ENCODE measurements at places on chromosomes 1 and 21. TPM values are rescaled to one million over a fixed set of nuclear protein-coding genes. Genes with fewer than 3 reads are reported as not detected.

- no peak for DNase-seq
Observed at GRCh38 chr1:158013840-158014730, 20.6 kb downstream of the KIRREL1 start.

GRCh38 chr21:29125191-29125590 is 5.3 kb upstream of the MAP3K7CL start:
- no peak for DNase-seq

DNA sequence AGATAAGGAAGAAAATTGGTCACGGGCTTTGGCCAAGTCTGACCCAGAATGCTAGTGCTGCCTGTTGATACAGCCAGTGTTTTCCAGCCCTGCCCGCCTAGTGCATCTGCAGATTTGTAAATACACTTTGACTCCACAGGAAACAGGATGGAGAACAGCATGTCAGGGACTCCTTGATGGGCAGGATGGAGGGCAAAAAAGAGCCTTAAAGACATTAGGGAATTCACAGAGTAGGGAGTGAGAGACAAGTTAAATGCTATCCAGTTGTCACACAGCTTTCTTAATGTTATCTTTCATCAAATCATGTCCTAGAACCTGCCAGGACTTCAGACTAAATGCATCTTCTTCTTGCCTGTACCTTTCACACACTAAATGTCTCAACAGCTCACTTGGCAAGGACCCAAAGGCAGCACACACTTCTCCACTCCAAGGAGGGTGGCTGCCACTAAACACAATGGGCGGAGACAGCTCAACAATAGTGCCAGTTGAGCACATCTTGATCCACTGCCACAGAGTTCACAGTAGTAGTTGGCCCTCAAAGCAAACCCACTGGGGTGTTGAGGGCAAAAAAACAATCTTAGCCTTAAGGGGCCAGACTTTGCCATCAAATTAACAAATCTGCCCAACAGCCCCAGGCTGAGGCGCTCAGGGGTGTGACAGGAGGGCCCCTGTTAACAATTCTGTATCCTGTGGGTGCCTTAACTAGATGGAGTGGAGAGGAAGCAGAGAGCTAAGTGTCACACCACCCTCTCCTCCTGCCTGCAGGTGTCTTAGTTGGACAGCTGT is 2.7 kb downstream of the HIVEP3 start:
- DNase-seq = no peak

ALX3 gene
- total RNA-seq = not detected

- DNase-seq = no peak
Observed at GRCh38 chr21:35617491-35617890, 442.8 kb downstream of the SETD4 start.

DNA sequence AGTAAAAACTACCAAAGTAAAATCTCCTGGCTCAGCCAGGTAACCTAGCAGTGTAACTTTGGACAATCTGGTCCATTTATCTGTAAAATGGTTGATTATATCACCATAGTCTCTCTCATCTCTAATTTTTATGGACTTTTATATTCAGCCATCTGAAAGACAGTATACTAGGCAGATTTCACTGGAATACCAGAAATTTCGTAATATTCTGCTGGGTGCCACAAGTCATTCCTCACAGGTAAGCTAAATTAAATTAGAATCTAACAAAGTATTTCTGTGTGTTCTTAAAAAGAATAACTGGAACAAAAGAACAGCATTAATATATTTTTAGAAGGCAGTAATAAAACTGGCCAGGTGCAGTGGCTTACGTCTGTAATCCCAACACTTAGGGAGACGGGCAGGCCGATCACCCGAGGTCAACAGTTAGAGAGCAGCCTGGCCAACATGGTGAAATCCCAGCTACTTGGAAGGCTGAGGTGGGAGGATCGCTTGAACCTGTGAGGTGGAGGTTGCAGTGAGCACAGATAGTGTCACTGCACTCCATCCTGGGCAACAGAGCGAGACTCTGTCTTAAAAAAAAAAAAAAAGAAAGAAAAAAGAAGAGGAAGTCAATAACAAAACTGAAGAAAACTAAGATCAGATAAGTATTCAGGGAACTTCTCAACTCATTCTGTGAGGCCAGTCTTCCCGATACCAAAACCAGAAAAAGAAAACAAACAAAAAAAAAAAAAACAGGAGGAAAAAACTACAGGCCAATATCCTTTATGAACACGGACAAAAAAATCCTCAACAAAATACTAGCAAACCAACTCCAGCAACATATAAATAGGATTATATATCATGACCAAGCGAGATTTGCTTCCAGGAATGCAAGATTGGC is 35.9 kb downstream of the PIK3R3 start:
- no peak for DNase-seq

DNA sequence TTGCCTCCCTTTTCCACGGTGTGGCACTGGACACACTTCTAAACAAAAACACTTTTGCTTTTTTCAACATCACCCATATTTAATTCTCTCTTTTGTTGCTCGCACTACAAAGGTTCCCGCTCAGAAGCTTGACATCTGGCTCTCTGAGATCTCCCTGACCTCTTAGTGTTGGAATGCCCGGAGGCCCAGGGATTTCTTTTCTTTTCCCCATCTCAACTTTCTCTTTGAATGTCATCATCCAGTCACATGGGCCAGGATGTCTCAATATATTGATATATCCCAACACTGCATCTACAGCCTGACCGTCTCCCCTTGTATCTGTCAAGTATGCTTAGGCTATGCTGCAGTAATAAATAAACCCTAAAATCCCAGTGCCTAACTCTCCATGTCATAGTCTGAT is 54.3 kb upstream of the DESI2 start:
- no peak for DNase-seq

DNA sequence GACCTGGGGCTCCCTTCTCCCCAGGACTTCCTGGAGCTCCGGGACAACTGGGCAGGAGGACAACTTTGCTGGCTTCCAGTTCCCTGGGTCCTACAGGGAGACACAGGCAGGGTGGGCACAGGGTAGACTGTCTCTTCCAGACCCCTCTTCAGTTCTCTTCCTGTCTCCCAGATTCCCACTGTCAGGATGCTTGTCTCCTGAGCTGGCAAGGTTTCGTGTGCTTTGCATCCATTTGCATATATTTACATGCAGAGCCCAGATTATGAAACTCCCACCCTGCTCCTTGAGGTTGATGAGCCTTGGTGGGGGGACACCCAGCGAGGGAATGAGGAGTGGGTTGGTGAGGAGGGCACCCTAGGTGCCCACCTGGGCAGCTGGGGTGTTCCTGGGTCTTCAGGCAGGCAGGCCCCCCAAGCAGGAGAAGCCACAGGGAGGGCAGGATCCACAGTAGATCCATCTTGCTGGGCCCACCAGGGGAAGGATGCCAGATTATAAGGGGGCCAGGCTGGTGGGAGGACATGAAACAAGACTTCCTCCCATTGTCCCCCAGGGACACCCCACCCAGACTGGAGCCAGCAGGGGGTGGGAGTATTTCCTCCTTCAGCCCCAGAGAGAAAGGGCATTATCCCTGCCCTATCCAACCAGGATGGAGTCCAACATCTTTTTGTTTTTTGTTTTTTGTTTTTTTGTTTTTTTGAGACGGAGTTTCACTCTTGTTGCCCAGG is at the start of gene FCN3:
Gene FCN3 (minus strand): TSS at position 463 of the 725 bp plus-strand sequence. CDS start 6 bp downstream, at position 457.
- DNase-seq = no peak

GRCh38 chr1:177170756-177171535 is at the start of gene BRINP2:
BRINP2 (plus strand) TSS chr1:177170958; CDS start chr1:177229877, 58,919 bp downstream.
- no peak for DNase-seq

USH2A gene
- not detected for total RNA-seq

DNA sequence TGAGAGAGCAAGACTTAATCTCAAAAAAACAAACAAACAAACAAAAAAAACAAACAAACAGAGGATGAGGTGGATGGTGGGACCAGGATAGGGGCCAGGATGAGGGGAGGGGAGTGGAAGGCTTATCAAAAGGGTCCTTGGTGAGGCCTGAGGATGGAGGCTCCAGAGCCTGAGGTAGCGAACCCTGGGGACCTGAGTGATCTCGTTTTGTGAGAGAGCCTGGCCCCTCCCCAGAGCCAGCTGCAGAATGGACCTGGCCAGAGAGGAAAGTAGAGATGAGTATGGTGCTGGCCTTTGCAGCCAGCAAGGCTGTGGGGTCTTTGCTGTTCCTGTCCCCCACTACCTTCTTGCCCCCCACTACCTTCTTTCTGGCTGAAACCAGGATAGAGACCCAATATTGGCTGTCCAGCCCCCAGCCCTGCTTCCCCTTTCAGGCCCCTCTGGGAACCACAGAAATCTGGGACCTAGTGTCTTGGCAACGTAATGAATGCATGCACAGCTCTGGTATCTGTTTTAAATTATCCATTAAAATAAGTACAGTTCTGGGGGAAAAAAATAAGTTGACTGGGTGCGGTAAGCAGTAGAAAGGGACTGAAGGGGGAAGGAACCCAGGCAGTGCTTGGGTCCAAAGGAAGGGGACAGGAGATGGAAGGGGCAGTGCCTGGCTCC is 1.1 kb upstream of the LMNA start:
- DNase-seq = no peak

GRCh38 chr1:9883585-9884449 is 26.3 kb downstream of the CTNNBIP1 start:
- no peak for DNase-seq

GRCh38 chr1:17013491-17014320 is 2.0 kb upstream of the ATP13A2 start:
- DNase-seq = no peak

GRCh38 chr1:242523719-242524570 is 552 bp downstream of the PLD5 start:
- no peak for DNase-seq

DNA sequence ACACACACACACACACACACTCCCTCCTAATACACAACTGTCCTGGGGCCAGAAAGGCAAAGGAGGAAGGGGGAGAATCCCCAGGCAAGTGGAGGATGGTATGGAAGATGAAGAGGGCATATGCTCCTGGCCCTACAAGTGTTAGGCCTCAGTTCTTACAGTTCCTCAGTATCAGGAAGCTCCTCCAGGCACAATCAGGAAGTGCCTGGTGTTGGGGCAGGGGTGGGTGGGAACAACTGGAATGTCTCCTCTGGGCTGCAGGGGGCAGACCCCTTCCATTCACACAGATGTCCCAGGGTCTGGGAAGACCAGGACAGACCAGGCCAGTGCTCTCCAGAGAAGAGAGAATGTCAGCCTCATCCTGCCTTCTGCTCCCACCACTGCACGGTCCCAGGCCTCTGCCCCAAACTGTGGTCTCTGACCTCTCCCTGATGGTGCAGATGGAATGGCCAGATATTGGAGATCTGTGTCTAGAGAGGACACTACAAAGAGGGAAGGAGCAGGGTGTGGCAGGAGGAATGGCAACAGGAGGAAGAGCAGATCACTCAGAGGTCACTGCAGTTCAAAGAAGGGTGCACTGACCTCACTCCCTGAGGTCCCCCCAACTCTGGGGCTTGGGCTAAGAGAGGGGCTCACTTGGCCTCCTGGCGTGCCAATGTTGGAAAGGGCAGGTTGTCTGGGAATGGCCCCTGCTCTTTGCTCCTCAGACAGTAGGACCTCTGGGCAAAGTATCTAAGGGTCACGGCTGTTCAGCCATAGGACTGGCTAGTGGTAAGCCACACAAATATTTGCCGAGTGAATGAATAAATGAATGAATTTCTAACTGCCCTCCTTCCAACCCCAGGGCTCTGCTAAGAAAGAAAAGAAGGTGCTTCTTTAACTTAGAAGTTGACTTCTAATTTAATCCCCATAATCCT is 2.5 kb upstream of the DENND2D start:
- DNase-seq = no peak

GJA5 gene
- total RNA-seq = 2.7 TPM

TTC39A gene
- total RNA-seq = 21.3 TPM

DNA sequence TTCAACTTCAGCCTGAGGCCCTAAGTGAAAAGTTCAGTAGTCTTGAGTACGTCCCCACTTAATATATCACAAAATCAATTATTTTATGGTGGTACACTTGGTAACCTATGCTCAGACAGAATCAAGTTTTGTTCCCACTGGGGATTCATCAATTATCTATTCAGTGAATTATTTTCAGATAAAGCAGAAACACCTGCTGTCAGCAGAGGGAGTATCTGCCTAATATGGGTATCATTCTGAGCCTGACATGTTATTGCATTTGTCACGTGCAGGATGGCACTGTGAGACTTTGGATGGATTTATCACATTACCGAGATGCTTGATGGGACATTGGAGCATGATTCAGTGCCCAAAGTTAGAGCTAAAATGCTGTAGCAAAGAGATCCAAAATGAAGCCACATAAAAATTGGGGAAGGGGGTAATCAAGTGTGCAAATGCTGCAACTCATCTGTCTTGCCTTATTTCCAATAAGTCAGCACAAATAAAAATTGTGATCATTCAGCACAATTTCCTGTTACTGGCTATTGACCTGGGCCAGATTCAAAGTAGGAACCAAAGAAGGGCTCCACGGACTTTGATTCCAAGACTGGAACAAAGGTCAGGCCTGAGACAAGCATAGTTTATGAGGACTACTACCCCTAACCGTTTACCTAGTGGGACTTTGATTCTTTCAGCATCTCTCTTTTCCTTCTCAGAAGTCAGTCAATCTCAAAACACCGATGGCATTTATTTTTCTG is 657.6 kb downstream of the LMO4 start:
- DNase-seq = no peak

DNA sequence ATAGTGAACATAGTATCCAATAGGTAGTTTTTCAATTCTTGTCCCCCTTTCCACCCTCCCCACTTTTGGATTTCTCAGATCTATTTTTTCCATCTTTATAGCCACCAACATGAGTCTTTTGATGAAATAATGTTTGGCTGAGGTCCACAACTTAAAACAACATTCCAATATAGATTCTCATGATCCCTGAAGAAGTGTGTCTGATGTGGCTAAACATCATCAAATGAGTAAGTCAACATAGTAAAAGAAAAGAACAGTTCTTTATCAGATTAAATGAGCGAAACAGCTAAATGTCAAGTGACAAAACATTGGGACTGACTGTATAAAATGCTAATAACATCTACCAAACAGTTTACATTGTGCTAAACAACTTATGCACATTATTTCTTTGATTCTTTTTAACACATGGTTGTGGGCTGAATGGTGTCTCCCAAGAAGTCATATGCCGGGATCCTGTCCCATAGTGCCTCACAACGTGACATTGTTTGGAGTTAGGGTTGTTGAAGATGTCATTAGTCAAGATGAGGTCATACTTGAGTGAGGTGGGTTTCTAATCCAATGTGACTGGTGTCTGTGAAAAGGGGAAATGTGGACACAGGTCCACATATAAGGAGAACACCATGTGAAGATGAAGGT is 453.6 kb downstream of the LTN1 start:
- DNase-seq = no peak

- DNase-seq = no peak
Observed at GRCh38 chr1:154821083-154821482, 49.0 kb downstream of the KCNN3 start.

GRCh38 chr1:17558954-17559614 is 19.6 kb downstream of the ARHGEF10L start:
- no peak for DNase-seq

AIM2 gene
- total RNA-seq = 0.29 TPM
